ENCODE measurements at places on chromosomes 1 and 21.

DNA sequence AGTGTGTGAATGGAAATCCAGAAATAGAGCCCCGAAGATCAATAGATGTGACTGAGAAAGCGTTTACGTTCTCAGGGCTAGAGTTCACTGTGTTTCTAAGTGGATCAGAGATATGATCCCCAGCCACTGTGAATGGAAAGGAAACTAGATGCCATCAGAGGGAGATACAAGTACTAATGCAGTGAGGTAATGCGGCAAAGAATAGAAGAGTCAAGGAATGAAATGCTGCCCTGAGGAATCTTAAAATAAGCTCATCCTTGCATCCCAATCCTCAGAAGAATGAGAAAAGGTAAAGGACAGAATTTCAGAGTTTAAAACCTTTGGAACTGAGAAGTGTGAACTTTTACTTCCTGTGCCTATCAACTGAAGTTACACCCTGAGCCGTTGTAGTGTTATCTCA is 165.5 kb upstream of the ESRRG start:
- DNase-seq: no peak

GRCh38 chr1:182752077-182752988 is 37.2 kb upstream of the NPL start:
- DNase-seq: peak; percentile 36

- peak; percentile 55 for DNase-seq
These were observed 16.3 kb upstream of the PLCH2 start for GRCh38 chr1:2459757-2460156.

GRCh38 chr1:81799939-81800694 is 617 bp upstream of the ADGRL2 start:
- DNase-seq: peak; percentile 90

- DNase-seq: no peak
These were observed 5.2 kb downstream of the KAZN start for GRCh38 chr1:14603645-14604044.

DNA sequence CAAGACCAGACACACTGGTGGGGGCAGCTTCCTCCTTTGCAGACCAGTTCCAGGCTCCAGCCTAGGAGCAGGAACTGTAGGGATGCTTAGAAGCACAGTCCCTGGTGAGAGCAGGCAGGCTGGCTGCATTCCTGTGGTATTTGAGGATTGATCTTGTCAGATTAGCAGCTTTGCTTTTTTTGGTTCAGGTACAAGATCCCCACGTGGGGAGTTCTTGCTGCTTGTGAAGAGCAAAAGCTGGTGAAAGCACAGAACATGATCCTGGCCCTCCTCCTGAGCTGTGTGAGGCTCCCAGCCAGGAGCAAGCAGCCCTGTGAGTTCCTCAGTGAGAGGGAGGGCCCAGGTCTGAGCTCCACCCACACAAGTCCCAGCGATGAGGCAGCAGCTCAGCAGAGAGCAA is 75.3 kb upstream of the ARTN start:
- peak; percentile 68 for DNase-seq

- DNase-seq: no peak
These were observed 647 bp downstream of the RO60 start for GRCh38 chr1:193060115-193060403.

- no peak for DNase-seq
These were observed 213.0 kb downstream of the OMA1 start for GRCh38 chr1:58333511-58333910.

DNA sequence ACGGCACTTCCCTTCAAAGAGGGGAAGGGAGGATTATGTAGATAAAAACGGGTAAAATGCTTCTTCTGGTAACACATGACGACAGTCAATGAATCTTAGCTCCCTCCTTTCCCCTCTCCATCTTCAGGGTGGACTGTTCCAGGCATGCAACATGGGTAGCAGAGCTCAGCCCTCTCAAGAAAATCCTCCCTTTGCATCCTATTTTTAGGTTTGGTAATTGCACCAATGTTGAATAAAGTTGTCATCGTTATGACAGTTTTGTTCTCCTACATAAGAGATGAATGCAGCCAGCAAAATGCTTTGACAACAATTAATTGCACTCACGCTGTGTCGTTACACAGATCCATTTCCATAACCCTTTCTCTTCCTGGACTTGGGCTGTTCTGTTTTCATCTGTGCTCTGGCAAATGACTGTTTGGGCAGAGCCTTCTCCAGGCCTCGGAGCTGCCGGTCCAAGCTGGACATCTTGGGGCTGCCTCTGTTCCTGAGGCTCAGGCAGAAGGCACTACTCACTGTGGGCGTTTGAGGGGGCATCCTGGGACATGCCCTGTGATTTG is 127.6 kb downstream of the CNIH3 start:
- no peak for DNase-seq

GRCh38 chr1:54934869-54935268 is 45.6 kb upstream of the TMEM61 start:
- DNase-seq: no peak

- DNase-seq: no peak
These were observed 359.2 kb upstream of the PKN2 start for GRCh38 chr1:88324899-88325298.

- DNase-seq: no peak
These were observed 72.2 kb upstream of the C1orf87 start for GRCh38 chr1:60145771-60146170.

GRCh38 chr1:12717301-12717838 is 1.5 kb downstream of the AADACL3 start:
- DNase-seq: no peak

DNA sequence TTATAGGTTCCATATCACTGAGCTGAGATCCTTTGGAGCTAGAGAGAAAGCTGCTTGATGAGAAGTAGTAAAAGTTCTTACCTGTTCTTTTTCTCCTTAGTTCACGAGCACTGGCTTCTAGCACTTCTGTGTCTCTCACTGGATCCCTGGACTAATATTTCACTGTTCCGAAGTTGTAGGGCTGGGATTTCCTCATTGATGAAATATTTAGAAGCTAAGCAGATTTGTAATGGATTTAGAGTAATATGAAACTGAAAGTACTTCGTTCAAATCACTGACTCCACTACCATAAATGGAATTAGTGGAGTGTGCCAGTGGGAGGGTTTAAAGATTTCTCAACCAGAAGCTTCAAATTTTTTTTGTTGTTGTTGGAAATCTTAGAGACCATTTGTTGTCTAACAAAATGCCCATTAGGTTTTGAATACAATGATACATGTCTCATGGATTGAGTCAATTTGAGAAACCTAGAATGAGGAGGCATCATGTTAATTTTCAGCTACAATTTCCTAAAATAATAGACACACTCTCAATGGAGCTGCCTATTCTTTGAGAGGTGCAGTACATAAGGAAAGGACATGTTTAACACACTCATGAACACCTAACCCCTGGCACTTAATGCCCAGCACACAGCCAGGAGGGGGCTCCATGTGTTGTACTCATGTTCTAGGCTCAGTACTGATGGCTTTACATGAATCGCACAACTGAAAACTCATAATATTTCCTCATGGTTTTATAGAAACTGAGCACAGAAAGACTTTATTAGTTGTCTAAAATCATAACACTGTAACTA is at the start of gene GBP1:
Gene GBP1, minus strand, starts transcription at position 130 of the 790 bp plus-strand sequence. CDS start 1,974 bp downstream, outside the sequence.
- no peak for DNase-seq

DNA sequence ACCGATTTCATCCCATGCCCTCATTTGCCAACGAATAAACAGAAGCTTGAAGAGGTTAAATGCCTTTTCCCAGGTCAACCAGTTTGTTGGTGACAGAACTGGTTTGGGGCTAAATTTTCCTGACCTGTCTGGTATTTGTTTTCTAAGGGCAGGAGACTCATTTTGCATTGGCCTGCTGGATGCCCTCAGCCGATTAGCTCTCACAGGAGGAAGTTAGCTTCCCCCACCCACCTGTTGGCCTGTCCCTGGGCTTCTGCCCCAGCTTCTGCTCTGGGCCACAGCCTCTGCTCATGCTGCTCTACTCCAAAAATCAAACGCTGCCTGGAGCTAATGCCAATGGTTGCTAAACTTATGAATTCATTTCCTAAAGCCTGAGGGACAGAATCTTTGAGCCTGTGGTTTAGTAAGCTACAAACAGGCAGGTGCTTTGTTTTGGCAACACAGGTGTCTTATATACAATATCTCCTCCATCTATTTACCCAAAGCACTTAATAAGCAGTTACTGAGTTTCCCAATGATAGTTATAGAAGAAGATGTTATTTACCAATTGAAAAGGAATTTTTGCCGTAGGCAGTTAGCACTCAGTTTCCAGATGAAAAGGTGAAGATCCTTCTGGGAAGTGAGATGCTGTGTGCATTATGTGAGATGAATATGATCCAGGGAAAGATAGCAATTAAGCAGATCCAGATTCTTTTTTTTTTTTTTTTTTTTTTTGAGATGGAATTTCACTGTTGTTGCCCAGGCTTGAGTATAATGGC is 82.3 kb downstream of the TM2D1 start:
- DNase-seq: no peak

DNA sequence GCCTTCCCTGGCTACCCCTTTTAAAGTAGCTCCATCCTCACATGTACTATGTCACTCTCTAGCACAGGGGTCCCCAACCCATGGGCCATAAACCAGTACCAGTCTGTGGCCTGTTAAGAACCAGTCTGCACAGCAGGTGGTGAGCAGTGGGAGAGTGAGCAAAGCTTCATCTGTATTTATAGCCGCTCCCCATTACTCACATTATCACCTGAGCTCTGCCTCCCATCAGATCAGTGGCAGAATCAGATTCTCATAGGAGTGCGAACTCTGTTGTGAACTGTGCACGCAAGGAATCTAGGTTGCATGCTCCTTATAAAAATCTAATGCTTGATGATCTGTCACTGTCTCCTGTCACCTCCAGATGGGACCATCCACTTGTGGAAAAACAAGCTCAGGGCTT is 116.6 kb upstream of the FOXD3 start:
- no peak for DNase-seq

GRCh38 chr1:68011657-68012375 is 38.6 kb downstream of the DIRAS3 start:
- DNase-seq: no peak

DNA sequence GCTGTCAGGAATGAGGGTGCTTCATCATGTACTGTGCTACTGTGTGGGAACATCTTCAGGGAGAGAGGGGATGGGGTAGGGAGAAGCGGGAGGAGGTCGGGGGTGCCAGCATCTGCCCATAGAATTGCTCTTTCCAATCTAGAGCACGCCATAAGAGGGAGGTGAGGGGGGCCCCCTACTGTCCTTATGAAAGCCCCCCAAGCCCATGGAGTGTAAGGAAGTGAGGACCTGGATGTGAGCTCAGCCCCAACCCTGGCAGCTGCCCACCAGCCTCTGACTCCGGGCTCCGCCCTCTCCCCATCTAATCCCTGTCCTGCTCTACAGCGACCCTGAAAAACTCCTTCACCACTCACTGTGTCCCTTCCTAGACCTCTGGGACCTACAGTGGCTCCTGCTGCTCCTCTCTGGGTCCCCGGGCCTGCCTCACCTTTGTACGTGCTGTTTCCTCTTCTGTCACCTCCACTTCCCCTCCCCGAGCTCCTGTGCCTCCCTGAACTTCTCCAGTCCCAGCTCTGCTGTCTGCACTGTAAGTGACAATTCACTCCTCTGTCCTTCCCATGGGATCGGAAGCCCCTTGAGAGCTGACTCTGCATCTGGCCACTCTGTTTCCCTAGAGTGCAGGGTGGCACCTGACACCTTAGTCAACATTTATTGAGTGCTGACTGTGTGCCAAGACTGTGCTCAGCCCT is 269.4 kb downstream of the PTPRU start:
- DNase-seq: peak; percentile 10

- no peak for DNase-seq
These were observed 2.0 kb upstream of the NCMAP start for GRCh38 chr1:24553931-24554330.

- no peak for DNase-seq
These were observed 27.5 kb upstream of the SLC44A3 start for GRCh38 chr1:94792473-94793295.

GRCh38 chr1:173043253-173043652 is 7.5 kb downstream of the TNFSF18 start:
- DNase-seq: no peak

- DNase-seq: no peak
These were observed 35.8 kb downstream of the SLC44A3 start for GRCh38 chr1:94856004-94856403.

DNA sequence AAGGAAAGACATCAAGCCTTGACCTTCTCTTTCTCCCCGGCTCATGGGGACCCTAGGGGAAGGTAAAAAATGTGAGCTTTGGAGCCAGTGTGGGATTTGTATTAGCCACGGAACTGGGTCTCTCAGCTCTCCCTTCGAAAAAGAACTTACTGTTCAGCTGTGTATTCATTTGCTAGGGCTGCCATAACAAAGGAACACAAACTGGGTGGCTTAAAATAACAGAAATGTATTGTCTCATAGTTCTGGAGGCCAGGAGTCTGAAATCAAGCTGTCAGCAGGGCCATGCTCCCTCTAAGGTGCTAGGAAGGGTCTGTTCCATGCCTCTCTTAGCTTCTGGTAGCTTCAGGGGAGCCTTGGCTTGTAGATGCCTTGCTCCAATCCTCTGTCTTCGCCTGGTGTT is 83.5 kb upstream of the SLC2A1 start:
- no peak for DNase-seq

DNA sequence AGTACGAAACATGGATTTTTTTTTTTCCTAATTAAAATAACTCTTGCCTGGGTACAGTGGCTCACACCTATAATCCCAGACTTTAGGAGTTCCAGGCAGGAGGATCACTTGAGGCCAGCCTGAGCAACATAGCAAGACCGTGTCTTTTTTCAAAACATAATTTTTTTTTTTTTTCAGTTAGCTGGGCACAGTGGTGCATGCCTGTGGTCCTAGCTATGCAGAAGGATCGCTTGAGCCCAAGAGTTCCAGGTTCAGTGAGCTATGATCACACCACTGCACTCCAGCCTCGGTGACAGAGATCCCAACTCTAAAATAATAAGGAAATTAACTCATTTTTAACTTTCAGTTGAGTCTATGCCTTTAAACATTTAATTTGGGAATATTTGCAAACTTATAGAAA is 170.1 kb downstream of the NEK7 start:
- no peak for DNase-seq

GRCh38 chr1:225462429-225462713 is 34.5 kb upstream of the LBR start:
- no peak for DNase-seq

DNA sequence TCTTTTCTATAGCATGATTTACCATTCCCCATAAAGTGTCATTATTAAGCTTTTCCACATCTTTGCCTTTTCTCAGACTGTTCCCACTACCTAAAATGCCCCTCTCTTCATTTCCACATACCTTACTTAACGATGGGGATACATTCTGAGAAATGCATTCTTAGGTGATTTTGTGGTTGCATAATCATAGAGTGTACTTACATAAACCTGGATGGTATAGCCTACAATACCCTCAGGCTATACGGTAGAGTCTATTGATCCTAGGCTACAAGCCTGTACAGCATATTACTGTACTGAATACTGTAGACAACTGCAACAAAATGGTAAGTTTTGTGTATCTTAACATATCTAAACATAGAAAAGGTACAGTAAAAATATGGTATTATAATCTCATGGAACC is 54.8 kb upstream of the MUTYH start:
- DNase-seq: no peak

GRCh38 chr21:27023186-27023585 is 56.3 kb upstream of the ADAMTS5 start:
- no peak for DNase-seq
